ENCODE measurements at places on chromosomes 5 and 9.

DNA sequence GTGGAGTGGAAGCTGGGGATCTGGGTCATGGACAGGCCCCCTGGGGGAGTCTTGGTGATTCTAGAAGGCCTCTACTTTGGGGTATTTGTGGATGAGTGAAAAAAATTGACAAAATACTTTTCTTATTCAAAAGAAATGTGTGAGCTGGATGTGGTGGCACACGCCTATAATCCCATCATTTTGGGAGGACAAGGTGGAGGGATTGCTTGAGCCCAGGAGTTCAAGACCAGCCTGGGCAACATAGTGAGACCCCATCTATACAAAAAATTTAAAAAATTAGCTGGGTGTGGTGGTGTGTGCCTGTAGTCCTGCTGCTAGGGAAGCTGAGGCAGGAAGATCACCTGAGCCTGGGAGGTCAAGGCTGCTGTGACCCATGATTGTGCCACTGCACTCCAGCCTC, 6.6 kb upstream of the NCS1 start:
- no peak for DNase-seq

GRCh38 chr5:102927007-102927406, 171.9 kb downstream of the PAM start:
- peak; percentile 17 for DNase-seq

DNA sequence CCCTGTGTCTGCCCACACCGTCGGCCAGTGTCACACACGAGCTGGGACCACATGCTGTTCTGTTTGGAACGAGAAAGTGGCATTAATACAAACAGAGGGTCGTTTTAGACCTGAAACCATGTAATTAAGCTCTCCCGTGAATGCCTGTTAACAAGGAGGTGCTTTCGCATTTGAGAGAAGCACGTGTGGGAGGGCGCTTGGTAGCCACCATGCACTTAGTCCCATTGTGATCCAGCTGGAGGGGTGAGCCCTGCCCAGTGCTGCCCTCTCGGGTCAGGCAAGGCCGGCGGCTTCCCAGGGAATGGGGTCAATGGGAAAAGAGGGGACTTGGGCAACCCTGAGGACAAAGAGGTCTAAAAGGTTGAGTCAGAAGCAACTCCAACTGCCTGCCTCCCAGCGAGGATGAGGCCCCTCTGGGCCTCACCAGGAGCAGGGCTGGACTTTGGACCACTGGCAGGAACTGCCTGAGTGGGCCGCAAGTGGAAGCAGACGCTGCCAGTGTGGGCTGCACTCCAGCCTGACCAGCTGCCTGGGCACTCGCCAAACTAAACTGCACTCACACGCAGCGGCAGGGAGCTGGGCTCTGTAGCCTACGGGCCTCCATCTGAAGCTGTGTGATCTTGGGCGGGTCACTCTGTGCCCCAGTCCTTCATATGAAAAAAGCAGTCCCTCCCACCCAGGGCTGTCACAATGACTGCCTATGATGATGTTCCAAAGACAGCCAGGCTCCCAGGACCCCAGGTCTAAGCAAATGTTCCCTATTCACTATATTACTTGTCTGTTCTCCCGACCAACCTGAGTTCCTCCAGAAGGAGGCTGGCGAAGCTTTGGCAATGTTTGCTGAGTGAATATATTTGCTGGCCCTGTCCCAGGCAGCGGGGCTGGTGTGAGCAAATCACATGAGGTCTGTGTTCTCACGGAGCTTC, 195.7 kb downstream of the CDK5RAP2 start:
- DNase-seq = peak; percentile 11

DNA sequence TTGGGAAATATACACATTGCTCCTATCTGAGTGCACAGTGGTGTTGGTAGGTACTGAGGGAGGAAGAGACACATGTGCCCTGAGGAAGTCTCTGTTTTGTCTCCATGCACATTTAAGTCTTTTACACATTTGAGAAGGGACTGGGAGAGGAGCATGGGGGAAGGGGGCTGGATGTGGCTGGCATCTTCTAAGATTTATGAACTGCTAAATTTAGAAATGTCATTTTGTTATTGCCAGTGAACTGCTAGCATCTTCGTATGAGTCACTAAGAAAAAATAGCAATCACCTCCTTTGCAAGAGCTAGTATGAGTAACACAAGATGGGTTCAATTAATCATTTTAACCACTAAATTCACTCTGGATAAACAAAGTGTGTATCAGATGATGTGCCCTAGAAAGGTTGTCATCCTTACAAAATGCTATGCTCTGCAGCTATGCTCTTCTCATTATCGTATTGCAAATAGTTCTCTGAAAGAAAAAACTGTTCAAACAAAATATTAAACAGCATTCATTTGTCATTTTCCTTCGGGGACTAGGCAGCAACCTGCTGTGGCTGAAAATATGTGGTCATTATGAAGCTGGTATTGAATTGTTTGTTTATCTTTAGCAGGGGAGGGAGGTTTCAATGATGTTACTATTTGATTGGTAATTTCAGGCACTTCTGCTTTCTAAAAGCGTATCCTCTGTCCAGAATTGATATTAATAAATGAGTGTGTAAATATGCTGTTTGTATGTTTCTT, 236.5 kb downstream of the DMRTA1 start:
- DNase-seq = no peak

DNA sequence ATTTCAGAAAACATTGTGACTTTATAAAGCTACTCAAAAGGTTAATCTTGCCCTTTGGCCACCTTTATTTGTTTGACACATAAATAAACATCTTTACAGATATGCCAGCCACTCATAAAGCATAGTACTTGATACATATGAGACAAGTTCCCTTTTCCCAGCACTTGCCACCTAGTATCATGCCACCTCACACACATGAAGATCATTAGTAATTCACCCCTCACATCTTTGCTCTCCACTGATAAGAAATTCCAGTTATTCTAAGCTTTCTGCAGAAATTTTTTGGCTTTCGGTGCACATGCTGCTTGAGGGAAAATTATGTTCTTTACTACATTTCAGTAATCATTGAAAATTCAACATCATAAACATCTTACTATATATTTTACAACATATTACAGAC, 59.1 kb downstream of the DEPDC1B start:
- DNase-seq = no peak

- DNase-seq = no peak
These were observed 1.0 kb upstream of the TRIM7 start for GRCh38 chr5:181205761-181206649.

DNA sequence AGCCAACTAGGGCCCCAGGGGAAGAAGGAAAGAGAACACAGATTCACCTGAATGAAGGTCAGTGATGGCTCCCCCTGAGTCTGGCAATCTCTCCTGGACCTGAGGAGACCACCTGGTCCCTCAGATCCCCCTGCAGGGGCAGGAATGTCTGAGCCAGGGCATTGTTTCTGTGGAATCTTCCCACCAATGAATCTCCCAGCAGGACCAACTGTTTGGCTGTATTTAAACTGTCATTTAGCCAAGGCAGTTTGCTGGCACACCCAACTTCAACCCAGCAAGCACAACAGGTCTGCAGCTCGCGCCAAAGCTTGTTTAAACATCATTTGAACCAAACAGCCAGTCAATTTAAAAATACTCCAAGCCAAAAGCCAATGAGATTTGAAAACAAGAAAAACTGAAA, 92.6 kb downstream of the SH3TC2 start:
- DNase-seq = peak; percentile 27

DNA sequence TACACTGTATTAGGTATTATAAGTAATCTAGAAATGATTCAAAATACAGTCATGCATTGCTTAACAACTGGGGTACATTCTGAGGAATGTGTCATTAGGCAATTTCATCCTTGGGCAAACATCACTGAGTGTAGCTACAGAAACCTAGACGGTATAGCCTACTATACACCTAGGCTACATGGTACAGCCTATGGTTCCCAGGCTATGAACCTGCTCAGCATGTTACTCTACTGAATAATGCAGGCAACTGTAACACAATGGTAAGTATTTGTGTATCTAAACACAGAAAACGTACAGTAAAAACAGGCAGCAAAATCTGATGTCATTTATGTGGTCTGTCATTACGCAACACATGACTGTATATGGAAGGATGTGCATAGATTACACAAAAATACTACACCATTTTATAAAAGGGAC, 96.8 kb downstream of the RAPGEF6 start:
- no peak for DNase-seq

DNA sequence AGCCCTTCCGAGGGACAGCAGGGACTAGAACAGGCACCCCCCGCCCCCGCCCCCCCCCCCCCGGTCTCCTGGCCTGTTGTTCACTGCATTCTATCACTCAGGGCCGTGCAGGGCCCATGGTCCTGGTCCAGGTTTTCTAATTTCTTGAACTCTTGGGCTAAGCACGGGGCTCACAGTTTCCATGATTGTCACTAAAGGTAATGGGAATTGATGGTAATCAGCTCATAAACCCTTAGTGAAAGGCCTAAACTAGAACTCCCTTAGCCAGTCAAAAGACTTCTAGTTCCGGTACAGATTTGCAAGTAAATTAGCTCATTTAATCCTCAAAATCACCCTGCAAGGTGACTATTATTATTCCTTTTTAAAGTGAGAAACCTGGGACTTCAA, 14.7 kb upstream of the PWWP2A start:
- DNase-seq = peak; percentile 50

GRCh38 chr5:39024005-39024404, 50.2 kb downstream of the RICTOR start:
- DNase-seq = peak; percentile 29

- no peak for DNase-seq
These were observed 65.4 kb upstream of the IRX4 start for GRCh38 chr5:1948111-1948510.

DNA sequence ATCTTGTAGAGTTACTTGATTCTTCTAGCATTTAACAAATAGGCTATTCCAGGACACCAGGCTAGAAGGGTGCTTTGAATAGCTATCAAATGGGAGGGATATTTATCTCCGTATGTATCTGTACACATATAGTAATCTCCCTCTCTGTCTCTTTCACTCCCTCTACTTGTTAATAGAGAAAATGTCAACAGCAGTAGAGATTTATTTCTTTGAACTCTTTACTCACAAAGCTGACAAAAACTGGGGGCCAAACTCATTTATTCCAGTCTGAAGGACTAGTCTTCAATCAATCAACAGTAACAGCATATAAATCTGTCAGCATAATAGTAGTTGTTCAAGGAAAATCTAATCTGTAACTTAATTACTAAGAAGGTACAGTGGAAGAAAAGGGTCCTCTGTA, 78.2 kb upstream of the FER start:
- DNase-seq = no peak

DNA sequence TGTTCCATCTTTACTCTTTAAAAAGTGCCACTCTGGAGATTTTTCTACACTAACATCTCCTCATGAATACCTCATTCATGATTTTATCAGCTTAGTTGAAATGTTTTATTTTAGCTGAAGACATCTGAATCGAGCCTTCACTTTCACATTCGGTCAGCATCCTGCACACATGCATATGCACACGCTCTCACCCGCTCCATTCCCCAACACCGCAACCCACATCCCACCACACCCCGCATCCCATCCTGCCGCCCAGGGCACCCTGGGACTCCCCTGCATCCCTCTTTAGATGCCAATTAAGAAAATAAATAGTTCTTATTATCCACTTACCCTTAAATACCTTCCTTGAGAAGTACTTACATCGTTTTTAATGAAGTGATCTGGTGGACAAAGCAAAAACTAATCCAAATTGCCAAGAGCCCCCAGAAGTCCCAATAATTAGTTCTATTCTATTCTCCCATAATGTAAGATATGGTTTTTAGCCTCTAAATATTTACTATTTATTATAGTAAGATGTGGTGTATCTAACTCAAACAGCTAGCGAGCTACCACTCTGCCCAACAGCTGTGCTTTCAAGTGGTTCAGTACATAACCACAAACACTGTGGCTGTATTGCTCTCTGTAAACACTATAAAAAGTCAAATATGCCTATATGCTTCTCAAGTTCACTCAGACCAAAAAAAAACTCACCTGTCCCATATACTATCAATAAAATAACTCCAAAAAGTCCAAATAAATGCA, 38.2 kb downstream of the GZMK start:
- no peak for DNase-seq

DNA sequence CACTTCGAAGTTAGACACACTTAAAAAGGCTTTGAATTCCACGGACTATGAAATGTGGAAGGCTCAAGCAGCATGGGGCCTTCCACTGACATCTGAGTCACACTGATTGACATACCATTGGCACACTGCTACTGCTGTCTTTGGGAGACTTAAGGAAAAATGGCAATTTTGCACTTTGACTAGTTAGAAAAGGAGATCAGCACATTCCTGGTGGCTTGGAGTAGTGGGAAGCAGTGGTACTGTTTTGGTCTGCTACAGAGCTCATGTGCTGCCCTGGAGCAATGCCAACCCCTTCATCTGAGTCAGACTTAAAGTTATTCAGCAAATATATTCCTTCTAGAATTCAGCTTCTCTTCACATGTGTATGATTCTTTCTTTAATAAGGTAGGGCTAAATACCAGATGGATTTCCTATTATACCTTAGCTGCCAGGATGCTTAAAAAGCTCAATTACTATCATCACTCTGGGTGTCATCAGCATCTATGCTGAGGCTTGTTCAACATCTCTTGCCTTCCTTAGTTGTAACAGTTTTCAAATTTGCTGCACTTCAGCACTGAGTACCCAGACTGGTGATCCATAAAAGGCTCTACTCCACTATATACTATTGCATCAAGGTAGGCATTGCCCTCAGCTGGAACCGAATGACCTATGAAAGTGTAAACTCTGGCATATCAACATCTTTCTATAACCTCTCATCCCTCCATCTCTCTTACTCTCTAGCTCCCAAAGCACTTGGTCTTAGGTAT, 42.3 kb upstream of the MOCS2 start:
- DNase-seq = no peak

DNA sequence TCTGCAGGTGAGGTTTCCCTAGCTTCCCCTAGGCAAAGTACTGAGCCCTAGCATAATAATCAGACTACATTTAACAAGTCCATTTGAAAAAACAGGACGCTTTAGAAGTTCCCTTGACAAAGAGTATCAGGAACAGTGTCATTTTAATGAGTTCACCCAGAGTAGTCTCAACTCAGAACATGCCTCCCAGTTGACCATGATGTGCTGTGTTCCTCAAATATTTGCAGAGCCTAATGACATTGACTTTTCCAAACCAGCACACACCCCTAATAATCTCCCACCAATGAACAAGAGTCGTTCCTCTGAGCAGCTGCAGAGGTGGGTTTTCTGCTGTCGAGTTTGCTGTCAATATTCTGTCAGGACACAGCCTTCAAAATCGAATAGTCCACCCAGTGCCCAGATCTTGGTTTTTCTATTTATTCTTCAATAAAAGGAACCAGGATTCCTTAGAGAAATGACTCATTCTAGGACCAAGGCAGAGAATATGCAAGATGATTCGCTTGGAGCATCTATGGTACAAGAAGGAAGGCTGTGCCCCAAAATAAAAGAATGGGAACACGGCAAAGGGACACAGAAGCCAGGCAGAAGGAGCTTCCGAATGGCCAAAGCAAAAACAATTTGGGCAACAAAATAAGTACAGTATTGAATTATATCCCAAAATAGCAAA, 57.6 kb downstream of the OTULIN start:
- DNase-seq = no peak

- DNase-seq = no peak
These were observed 398.3 kb downstream of the IRX1 start for GRCh38 chr5:3993856-3994473.

DNA sequence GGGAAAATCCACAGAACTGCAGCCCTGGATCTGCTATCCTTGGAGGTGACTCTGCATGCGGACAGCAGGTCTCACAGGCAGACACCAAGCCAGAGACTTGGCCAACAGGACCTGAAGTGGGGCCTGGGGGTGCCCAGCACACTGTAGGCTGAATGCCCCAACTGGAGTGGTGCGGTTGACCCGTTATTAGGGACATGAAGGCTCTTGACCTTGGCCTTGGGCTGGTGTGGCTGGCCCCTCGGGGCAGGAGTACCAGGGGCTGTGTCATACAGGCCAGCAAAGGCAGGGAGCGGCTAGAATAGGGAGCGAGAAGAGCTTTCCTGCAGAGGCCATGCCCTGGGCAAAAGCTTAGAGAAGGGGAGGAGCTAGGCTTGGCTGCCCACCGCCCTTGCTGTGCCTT, 153.2 kb upstream of the MVB12B start:
- DNase-seq = no peak

Data from GM23338 (cell line).